Effector memory CD4-positive, alpha-beta T cell (primary cell): ENCODE measurements at places on chromosomes 16 and 17.

GRCh38 chr17:43768943-43769342 lies 9.8 kb downstream of the DUSP3 start:
- H3K27ac ChIP-seq, result no peak overlapping the region
- no peaks in the 10 kb centered on the region for H3K4me1 ChIP-seq
- H3K27me3 ChIP-seq, result no peaks in the 10 kb centered on the region
- no peak overlapping the region for H3K4me3 ChIP-seq
- peaks cover 24% of the 10 kb centered on the region for H3K36me3 ChIP-seq
- DNase-seq, result no peak

DNA sequence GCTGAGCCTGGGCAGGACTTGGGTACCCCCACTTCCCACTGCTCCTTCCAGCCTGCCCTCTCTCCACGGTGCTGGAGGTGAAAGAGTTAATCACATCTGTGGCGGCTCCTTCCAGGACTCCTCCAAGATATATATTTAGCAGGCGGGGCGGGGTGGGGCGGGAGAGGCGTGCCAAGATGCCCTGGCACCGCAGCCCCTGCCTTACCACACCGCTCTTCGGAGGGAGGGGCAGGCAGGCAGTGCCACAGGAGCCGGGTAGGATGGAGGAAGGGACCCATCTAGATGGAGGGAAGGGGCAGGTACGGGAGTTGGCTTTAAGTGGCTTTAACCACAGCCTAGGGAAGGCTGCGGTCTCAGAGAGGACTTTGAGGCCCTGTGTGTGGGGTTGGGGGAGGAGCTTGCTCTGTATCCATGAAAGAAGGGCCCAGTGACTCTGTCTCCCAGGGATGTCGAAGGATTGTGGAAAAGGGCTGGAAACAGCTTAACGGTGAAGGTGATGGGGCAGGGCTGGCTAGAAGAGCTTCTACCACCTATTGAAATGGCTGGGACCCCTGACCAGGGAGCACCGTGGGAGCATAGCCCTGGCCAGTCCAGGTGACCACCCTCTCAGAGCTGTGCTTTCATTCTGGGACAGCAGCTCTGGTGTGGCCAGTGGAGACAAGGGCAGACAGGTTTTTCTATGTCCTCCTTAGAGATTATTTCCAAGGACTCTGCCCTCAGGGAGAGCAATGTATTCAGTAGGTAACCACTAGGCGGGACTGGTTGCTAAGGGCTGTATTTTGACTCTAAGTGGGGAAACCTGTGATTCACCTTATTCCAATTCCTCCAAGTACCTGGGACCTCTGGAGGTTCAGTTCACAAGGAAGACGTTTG lies 13.0 kb downstream of the GPR142 start:
- no peak overlapping the region for H3K27ac ChIP-seq
- peaks cover 8% of the 10 kb centered on the region for H3K4me1 ChIP-seq
- no peaks in the 10 kb centered on the region for H3K27me3 ChIP-seq
- no peak for DNase-seq
- no peak overlapping the region for H3K4me3 ChIP-seq

GRCh38 chr16:25110387-25110947 lies 1.1 kb upstream of the LCMT1 start:
- no peaks in the 10 kb centered on the region for H3K36me3 ChIP-seq
- peaks cover 17% of the 10 kb centered on the region for H3K4me1 ChIP-seq
- no peaks in the 10 kb centered on the region for H3K27me3 ChIP-seq

DNA sequence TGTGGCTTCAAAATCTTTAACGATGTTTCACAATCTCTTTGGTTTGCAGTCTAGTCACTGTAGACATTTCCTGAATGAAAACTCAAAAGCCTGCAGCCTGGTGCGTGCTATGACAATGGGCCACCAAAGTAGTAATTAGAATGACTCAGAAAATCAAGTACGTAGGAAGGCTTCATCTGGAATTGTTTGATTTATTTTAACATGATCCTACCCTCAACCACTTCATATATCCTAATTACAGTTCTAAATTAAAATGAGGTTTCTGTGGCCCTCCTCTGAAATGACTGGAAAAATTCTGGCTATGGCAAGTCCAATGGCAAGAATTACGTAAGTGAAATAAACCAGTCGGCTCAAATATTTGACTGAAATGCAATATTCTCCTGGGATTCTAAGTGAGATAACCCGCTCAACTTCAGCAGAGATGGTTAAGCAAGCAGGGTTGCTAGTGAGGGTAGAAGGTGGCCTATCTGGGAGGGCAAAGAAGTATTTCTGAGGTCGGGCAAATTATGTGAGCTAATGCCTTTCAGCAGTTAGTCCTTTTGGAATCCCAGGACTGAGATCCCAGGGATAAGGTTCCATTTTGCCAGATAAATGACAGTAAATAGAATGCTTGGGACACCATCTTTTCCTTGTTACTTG lies 145.6 kb upstream of the MYOCD start:
- H3K4me1 ChIP-seq, result no peaks in the 10 kb centered on the region
- no peak overlapping the region for H3K27ac ChIP-seq
- H3K36me3 ChIP-seq, result no peaks in the 10 kb centered on the region

GRCh38 chr17:36133602-36134236 lies 30.1 kb downstream of the CCL4 start:
- H3K4me3 ChIP-seq, result no peak overlapping the region
- DNase-seq, result no peak
- no peaks in the 10 kb centered on the region for H3K4me1 ChIP-seq
- H3K27ac ChIP-seq, result no peak overlapping the region
- peaks cover 2% of the 10 kb centered on the region for H3K27me3 ChIP-seq
- no peaks in the 10 kb centered on the region for H3K36me3 ChIP-seq

DNA sequence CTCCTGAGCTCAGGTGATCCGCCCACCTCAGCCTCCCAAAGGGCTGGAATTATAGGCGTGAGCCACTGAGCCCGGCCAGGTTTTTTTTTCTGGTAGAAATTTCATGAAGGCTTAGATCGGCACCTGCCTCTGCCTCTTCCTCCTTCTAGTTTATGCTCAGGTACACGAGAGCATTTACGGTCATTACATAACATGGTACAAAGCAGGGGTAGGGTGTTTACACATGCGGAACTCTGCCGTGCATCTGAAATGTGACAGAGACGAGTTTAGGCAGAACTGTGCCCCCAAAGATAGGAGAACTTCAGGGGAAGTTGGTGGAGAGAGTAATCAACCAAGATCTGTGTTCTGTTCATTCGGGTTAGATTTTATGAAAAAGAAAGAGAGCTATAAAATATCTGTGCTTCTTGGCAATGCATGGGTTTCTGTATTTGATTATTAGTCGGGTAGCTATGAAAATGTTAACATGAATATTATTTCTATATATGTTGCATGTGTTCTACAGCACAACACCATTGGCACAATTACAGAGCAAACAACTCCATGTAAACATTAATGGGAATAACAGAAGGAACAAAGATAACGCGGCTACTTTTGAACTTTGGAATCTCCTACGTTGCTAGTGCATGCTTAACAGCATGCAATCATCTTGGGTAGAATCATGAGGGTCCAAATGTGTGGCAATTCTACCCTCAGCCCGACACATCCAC lies 23.5 kb upstream of the MAP2K6 start:
- H3K4me3 ChIP-seq, result no peak overlapping the region
- H3K4me1 ChIP-seq, result no peaks in the 10 kb centered on the region
- H3K27me3 ChIP-seq, result peaks cover 8% of the 10 kb centered on the region
- no peak for DNase-seq
- no peak overlapping the region for H3K27ac ChIP-seq

DNA sequence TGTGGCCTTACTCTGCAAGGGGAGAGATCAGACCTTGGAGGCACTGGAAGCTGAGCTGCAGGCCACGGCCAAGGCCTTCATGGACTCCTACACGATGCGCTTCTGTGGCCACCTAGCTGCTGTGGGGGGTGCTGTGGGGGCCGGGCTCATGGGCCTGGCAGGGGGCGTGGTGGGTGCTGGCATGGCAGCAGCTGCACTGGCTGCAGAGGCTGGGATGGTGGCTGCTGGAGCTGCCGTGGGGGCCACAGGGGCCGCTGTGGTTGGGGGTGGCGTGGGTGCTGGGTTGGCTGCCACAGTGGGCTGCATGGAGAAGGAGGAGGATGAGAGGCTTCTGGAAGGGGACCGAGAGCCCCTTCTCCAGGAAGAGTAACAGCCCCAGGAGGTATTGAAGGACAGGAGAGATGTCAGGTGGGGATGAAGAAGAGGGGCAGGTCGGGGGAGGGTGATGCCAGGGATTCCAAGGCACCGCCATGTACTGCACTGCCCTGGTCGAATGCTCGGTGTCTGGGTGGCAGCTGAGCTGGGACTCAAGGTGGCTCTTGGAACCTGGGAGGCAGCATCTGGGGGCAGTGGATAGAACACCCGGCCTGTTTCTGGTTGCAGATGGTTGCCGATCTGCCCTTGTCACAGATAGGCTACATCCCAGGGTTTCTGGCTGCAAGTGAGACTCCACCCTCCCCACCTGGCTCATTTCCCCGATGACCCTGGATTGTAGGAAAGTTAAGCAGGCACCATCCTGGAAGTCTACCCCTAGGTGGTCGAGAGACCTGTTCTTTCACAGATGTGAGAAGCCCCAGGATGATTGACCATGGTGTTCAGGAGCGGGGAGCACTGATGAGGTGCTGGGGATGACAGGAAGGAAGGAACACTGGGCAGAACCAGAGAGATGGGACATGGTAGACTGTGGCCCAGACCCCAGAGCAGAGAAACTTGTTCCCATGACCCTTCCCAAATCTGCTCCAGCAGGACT lies 5.1 kb downstream of the RNF112 start:
- no peaks in the 10 kb centered on the region for H3K36me3 ChIP-seq
- DNase-seq, result no peak
- no peaks in the 10 kb centered on the region for H3K4me1 ChIP-seq
- H3K27me3 ChIP-seq, result no peaks in the 10 kb centered on the region
- H3K27ac ChIP-seq, result no peak overlapping the region
- no peak overlapping the region for H3K4me3 ChIP-seq

GRCh38 chr16:29665294-29666077 lies 2.4 kb downstream of the SPN start:
- peak; percentile 27 for DNase-seq
- H3K4me1 ChIP-seq, result peaks cover 35% of the 10 kb centered on the region
- H3K4me3 ChIP-seq, result peak overlapping the region; percentile 90
- no peaks in the 10 kb centered on the region for H3K27me3 ChIP-seq
- no peaks in the 10 kb centered on the region for H3K36me3 ChIP-seq

DNA sequence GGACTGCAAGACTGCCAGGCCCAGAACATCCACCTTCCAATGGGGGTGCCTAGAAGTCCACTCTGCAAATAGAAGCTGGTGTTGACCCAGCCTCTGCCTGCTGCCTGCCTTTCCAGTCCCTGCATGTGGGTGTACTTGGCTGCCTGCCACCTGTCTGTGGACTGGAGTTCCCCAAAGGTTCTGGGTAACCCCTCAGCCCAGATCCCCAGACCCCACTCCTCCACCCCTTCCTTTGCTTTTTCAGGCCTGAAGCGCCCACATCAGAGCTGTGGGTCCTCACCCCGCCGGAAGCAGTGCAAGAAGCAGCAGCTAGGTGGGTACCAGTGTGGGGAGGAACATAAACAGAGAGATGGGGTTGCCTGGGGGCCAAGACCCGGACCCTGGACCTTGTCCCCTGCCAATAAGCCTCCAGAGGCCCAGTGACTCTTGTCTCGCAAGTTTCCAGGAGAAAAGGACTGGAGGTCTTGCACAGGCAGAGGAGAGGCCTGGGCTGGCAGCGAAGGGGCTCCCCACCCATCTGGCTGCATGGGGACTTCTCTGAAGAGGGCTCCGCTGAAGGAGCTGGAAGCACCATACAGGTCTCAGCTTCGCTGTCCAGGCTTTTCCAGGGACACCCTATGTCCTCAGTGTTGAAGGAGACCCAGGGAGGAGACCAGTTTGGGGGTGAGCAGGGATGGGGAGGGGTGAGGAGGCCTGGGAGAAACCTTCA lies 34.3 kb downstream of the NLRC5 start:
- H3K4me1 ChIP-seq, result peaks cover 57% of the 10 kb centered on the region
- H3K36me3 ChIP-seq, result peaks cover 66% of the 10 kb centered on the region
- DNase-seq, result peak; percentile 61
- H3K4me3 ChIP-seq, result peak overlapping the region; percentile 24

- no peaks in the 10 kb centered on the region for H3K4me1 ChIP-seq
- H3K27ac ChIP-seq, result no peak overlapping the region
- H3K27me3 ChIP-seq, result peaks cover 10% of the 10 kb centered on the region
- no peak overlapping the region for H3K4me3 ChIP-seq
- DNase-seq, result no peak
Measured at GRCh38 chr17:40910441-40910841, 25.4 kb upstream of the KRT20 start.

GRCh38 chr17:17926036-17926435 lies 46.2 kb downstream of the TOM1L2 start:
- no peak for DNase-seq
- no peaks in the 10 kb centered on the region for H3K4me1 ChIP-seq
- H3K36me3 ChIP-seq, result no peaks in the 10 kb centered on the region
- no peaks in the 10 kb centered on the region for H3K27me3 ChIP-seq
- no peak overlapping the region for H3K27ac ChIP-seq

- H3K36me3 ChIP-seq, result no peaks in the 10 kb centered on the region
- H3K4me3 ChIP-seq, result peak overlapping the region; percentile 96
- peak overlapping the region; percentile 74 for H3K27ac ChIP-seq
- DNase-seq, result peak; percentile 58
- no peaks in the 10 kb centered on the region for H3K27me3 ChIP-seq
- peaks cover 8% of the 10 kb centered on the region for H3K4me1 ChIP-seq
Measured at GRCh38 chr16:85554114-85554888, 58.8 kb upstream of the GSE1 start.

DNA sequence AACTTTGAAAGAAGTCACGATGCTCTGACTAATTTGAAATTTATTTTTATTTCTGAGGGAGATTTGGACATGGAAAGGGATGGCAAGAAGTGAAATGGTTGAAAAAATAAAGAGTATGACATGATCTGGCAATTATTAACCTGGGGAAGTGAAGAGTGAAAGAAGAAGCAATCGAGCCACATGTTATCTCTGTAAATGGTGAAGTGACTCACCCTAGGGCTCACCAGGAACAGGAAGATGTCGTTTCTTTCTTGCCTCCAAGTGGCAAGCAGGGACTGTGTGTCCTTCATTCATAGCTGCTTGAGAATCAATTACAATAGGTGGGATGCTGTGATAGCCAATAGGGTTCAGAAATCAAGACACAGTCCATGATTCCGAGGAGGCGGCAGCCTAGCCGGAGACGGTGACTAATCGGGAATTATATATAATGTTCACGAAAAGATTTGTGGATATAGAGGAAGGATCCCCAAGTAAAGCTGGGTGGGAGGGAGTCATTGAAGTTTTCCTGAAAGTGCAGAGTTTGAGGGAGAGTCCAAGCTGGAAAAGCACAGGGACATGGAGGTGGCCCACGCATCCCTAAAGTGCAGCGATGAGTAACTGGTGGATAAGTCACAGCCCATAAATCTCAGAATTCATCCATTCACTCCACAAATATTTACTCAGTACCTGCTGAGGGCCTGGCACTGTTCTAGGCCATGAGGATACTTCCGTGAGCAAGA lies 18.2 kb upstream of the KRT20 start:
- H3K27me3 ChIP-seq, result peaks cover 4% of the 10 kb centered on the region
- H3K27ac ChIP-seq, result no peak overlapping the region
- no peaks in the 10 kb centered on the region for H3K4me1 ChIP-seq
- H3K36me3 ChIP-seq, result no peaks in the 10 kb centered on the region
- no peak overlapping the region for H3K4me3 ChIP-seq

GRCh38 chr17:48429638-48430586 lies at the start of gene SKAP1:
Gene SKAP1 (minus strand): TSS chr17:48430214.
- DNase-seq, result peak; percentile 55
- H3K4me3 ChIP-seq, result peak within 1 kb of the TSS; percentile 75
- no peaks in the 10 kb centered on the region for H3K36me3 ChIP-seq

- DNase-seq, result no peak
- H3K36me3 ChIP-seq, result peaks cover 29% of the 10 kb centered on the region
- H3K27me3 ChIP-seq, result no peaks in the 10 kb centered on the region
- H3K4me1 ChIP-seq, result no peaks in the 10 kb centered on the region
Measured at GRCh38 chr17:44848961-44849489, 1.3 kb downstream of the HIGD1B start.
